ENCODE measurements at places on chromosomes 13 and 19.

DNA sequence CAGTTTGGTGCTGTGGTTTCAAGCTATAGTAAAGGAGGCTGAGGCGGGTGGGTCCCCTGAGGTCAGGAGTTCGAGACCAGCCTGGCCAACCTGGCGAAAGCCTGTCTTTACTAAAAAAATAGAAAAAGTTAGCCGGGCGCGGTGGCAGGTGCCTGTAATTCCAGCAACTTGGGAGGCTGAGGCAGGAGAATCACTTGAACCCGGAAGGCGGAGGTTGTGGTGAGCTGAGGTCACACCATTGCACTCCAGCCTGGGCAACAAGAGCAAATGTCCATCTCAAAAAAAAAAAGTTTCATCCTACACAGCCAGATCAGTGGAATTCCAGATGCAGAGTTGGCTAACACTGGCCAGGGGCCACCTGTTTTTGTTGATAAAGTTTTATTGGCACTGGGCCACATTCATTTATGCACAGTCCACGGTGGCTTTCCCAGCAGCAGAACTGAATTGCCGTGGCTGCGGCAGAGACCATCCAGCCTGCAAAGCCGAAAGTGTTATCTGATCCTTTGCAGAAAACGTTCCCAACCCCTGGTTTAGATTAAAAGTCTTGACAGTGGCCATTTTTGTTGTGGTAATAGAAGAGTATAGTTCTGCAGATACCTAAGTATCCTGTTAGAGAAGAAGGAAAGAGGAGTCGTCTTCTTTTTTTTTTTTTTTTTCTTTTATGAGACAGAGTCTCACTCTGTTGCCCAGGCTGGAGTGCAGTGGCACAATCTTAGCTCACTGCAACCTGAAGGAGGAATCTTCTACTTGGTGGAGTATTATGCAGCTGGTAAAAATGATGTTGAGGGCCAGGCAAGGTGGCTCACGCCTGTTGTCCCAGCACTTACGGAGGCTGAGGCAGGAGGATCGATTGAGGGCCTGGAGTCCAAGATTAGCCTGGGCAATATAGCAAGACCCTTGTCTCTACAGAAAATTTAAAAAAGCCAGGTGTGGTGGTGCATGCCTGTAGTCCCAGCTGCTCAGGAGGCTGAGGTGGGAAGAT is 8.7 kb downstream of the NCLN start:
- no peak for DNase-seq

GRCh38 chr19:17602872-17603510 is 47.5 kb downstream of the COLGALT1 start:
- no peak for DNase-seq

DNA sequence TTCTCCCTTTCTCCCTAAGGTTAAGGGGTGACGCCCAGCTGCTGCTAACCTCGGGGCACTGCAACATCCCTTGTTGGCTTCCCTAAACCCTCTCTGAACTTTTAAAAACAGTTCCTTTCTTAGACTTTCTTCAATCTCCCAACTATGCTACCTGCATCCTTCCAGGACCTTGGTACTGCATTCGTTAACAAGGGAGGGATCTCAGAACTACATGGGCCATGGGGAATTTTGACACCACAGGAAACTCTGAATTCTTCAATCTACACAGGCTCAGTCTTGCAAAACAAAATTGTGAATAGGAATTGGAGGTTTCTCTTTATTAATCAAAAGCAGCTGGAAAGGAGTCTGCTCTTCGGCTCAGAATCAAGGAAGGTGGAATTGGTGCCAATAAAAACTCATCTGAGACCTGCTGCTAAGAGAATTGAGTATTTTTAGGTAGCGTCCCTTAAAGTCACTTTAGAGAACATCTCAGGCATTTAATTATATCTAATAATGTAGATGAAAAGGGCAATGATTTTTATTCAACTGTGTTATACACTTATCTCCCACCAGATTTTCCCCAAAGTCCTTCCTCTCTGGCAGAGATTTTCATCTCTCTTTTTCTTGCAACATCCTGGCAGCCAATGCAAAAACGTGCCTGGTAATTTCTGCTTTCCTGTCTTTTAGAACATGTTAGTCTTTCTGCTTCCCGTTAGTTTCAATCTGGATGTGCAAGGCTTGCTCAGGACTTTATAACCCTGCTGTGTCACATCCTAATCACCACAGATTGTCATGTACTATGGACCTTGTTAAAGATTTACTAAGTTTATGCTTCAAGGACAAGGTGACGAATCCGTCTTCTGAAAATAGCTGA is 69.1 kb upstream of the SLC15A1 start:
- DNase-seq, result peak; percentile 63

DNA sequence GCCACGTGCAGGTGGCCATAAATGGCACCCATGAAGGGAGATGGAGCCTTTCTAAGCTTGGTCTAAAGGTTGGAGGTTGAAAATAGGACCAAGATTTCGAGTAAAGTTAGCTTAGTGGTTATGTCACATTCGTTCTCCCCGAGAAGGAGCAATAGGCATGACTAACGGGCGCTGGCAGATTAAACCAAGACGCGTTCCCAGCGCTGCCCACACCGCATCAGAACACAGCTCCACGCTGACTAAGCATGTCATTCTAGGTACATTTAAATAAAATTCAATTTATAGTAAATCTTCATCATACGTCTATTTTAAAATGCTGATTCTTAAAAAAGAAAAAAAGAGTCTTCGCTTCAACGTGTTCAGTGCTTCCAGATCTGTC is 95.0 kb upstream of the IRS2 start:
- no peak for DNase-seq

DNA sequence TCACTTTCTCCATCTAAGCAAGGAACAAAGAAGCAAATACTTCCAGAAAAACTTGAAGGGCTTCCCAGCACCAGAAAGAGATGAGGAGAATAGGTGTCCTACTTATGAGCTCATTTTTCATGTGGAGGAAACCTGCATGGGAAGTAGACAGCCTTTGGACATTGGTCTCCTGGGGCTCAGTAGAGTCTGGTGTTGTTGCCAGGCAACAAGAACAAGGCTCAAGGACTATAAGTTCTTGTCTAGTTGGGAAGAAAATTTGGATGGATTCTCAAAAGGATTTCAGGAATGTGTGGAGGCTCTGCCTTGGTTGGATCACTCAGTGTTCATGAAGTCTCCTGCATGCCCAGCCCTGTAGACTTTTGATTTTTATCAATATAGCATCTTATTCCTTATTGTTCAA is 84.5 kb downstream of the MBNL2 start:
- no peak for DNase-seq

GRCh38 chr19:14555918-14556661 is 15.8 kb downstream of the NDUFB7 start:
- DNase-seq, result no peak

- DNase-seq, result no peak
Measured at GRCh38 chr13:51707461-51707860, 96.5 kb downstream of the DHRS12 start.

DNA sequence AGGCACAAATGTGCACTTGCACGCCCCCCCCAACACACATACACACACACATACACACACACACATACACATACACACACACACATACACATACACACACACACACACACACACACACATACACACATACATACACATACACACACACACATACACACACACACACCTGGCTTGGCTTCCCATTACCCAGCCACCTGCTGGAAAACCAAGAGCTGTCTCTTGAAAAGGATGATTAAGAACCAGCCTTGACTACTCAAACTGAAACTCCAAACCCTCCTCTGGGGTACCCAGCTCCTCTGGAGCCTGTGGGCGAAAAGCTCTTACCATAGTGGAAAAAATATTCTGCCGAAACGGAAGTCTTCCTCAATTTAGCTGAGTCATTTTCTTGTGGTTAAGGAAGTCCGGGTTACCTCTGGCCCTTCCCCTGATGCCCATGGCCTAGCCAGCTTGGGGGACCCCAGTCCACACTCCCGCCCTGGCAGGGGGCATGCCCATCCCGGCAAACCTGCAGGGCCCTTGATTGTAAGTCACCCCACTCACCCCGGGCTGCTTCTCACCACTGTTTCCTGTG is 21.9 kb downstream of the CEBPA start:
- no peak for DNase-seq

- no peak for DNase-seq
Measured at GRCh38 chr19:45323671-45324081, 1.0 kb upstream of the CKM start.

DNA sequence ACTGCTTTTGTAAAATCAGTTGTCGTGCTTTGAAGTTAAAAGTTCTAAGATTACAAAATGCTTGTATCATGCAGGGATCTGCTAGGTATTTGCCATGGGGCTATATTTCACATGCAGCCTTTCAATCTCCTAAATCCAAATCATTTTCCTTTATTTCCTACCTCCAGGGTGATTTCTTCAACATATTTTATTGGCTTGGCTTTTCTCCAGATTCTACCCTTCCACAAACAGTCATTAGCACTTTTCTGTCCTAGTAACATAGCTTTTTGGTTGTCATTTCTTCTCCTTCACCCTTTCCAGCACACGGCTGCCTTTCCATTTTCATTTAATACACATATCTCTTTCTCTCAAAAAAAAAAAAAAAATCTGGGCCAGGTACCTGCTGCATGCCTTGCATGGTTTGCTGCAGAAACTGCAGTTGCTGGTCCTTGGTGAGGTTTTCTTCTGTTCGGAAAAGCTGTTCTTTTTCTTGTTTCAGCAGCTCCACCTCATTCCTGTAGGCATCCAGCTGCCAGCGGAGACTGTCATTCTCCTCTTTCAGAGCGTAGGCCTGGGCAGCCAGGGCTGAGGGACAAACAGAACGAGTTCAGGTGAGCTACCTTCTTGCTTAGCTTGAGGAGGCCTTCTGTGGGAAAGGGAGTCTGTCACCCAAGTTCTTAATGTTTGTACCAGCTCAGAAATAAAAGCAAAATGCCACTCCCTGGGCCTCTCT is 274.7 kb downstream of the DNAJC15 start:
- no peak for DNase-seq

DNA sequence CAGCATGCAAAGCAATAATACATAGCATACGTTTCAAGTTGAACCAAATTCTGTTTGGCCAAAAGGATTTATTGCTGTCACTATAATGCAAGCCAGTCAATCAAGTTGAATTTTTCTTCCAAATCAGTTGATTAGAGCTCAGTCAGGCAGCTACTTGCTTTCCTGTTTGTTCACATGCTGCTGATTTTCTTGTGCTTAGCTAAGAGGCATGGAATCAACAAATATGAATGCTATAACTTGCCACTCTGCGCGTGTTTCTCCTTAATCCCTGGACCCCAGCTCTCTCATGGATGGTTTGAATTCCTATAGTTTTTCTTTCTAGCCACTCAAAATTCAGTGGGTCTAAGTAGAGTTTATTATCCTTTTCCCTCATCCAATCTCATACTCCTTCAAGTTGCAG is 311.3 kb downstream of the KLF5 start:
- DNase-seq, result no peak

- DNase-seq, result no peak
Measured at GRCh38 chr19:17826508-17827056, 5.3 kb upstream of the INSL3 start.

- DNase-seq, result no peak
Measured at GRCh38 chr19:46787331-46788261, 798 bp downstream of the SLC1A5 start.

GRCh38 chr13:113786262-113786841 is 27.3 kb downstream of the TMEM255B start:
- DNase-seq, result no peak

DNA sequence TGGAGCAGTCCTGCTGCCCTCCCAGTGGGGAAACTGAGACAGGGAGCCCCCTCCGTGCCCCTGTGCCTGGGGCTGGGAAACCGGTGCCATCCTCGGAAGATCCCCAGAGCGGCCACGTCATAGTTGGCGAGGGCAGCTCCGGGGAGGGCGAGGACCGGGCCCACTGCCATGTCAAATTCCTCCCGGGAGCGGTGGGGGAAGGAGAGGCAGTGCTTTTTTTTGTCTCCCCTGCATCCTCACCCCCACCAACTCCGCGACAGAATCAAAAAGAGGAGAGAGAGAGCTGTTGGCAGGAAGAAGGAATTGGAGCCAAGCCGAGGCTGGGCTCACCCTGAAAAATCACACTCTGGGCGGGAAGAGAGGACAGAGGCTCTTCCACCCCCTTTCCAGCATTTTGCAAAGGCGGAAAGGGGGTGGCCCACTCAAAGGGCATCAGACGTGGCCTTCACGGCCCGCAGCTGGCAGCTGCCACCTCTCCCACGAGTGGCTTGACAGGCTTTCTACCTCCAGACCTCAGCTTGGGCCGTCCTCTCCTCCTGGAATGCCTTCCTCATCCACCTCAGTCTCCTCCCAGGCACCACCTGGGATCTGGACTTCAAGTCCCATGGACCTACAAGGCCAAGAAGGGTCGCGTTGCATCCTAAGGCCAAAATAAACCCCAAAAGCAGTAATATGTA is 19.6 kb upstream of the NFIC start:
- no peak for DNase-seq

DNA sequence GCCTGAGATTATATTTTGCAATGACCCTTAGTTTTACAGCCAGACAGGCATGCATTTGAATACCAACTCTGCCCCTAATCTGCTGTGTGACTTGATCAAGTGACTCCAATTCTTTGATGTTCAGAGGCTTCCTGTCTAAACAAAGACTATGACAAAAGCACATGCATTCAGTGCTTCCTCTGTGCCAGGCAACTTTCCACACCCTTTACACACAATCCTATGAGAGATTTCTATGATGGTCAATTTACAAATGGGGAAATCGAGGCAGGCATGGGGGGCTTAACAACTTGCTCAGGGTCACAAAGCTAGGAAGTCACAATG is 3.7 kb upstream of the LYPD3 start:
- no peak for DNase-seq

- DNase-seq, result no peak
Measured at GRCh38 chr19:623974-624373, 9.4 kb downstream of the POLRMT start.

GRCh38 chr19:12695997-12696365 is 450 bp downstream of the FBXW9 start:
- DNase-seq, result no peak

DNA sequence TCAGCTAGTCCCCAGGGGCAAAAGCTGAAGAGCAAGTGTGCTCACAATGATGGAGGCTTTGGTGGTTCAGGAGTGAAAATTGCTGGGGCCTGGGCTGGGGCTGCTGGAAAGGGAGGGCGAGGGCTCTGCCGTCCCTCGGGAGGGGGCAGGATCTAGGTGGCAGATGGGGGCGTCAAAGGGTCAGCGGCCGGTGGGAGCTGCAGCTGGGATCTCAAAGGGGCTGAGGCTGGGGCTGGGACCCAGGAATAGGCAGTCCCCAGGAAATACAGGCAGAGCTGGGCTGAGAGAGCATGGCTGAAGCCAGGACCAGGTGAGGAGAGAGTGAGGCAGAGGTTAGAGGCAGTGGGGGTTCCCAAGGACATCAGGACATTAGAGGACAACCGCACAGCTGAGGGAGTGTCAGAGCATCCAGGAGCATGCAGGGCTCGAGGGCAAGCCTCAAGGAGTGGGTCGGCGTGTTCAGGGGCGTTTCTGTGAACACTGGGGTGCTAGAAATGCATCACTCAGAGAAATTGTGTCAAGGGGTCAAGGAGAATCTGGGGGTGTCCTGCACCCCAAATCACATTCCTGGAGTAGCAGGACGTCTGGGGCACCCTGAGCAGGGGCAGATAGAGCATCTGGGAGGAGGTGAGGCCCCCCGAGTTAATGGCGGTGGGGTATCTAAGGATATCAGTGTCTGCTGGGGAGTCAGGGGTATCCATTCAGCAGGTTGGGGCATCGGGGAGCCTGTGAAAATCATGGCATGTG is 1.2 kb upstream of the SYNE4 start:
- no peak for DNase-seq

GRCh38 chr19:46951171-46951986 is 68.3 kb upstream of the NPAS1 start:
- no peak for DNase-seq

All from AG09319 (cell line).